ENCODE measurements at places on chromosomes 4 and X.

DNA sequence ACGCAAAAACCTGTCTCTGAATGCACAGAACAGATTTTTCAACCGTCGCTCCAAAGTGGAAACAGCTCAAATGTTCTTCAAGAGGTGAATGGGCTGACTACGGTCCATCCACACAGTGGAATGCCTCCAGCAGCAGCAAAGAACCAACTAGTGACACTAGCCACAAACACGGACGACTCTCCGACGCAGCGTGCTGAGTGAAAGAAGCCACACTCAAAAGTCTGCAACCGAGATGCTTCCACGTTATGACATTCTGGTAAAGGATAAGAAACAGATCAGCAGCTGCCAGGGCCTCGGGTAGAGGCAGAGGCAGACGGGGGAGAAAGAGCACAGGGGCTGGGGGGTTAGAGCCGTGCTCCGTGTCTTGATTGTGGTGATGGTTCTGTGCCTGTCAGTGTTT, 125.2 kb downstream of the AFAP1 start:
- DNase-seq, result no peak

DNA sequence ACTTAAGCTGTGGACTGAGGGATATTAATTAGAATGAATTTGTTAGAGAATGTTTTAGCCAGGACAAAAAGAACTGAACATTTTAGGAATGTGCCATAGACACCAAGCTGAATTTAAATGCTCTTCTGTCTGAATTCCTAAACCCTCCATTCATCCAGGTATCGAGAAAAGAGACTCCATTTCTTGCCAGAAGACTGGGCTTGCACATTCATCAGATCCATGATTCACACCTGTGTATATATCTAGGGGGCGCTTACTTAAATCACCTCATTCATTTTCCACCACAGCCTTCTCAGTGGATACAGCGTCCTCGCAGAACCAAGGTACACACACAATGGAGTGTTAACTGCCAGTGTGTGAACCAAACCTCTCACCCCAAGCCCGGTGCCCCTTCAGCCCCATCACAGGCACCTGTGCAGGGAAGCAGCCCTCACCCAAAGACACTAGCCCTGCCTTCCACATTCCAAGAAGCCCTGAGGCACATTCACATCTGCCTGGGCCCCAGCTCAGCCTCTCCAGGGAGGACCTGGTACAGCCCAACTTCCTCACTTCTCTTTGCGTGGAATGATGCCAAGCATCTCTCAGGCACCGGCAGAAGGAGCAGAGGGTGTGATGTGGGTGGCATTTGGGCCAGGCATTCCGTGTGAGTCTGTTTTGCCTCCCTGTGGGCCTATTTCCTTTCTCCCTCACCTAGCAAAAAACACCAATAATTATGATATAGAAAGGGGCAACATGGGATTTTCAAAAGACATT, 35.6 kb upstream of the C1QTNF7 start:
- no peak for DNase-seq

DNA sequence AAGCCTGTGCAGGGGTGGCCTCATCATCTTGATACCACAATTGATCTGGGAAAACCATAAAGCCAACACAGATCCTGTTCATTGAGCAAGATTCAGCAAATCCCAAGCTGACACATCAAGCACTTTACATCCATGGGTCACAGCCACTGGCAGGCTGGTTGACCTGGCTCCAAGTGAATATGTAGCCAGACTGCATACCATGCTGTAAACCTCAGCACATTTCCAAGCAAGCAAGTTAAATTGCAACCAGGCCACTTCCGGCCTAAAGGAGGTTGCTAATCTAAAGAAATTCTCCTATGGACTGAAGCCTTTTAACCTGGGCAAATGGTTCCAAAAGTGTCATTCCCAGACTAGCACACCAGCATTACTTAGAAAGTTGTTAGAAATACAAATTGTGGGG, 54.4 kb upstream of the USP26 start:
- DNase-seq, result no peak

GRCh38 chr4:155509555-155509954, 132.8 kb upstream of the MAP9 start:
- no peak for DNase-seq

GRCh38 chrX:112053169-112053568, 29.4 kb downstream of the TRPC5 start:
- DNase-seq, result no peak

DNA sequence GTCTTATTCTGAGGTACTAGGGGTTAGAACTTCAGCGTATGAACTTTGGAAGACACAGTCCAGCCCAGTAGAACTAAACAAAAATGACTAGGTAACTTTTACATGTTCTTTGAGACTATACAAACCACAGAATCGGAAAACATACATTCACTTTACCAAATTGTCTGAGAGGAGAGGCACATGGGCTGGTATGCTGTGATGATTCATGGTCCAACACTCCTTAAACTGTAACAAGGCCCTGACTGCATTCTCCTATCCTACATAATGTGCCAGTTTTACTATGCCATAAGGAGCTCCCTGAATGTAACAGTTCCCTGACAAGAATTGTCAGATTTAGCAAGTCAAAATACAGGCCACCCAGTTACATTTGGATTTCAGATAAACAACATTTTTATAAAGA, 640.0 kb downstream of the RAB28 start:
- DNase-seq, result no peak

DNA sequence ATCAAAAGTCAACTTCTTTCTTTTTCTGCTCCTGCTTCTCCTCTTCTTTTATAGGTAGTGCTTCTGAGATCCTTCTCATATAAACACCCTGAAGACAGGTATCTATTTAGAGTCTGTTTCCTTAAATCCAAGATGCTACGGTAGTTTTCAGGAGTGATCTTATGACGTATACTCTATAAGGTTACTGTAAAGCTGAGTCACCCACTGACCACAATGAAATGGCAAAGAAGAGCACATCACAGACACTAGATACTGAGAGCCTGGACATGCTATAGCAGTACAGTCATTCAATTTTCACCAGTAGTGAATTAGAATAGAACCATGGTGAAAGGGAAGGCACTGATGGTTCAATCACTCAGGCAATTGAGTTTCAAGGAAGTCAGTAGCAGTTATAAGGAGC, 412.5 kb downstream of the ADAM29 start:
- no peak for DNase-seq

- no peak for DNase-seq
These were observed 10.1 kb downstream of the ANXA10 start for GRCh38 chr4:168102403-168102802.

All from CD4-positive, alpha-beta T cell treated with Interleukin-6 at 100 ng/mL for 8 hours (primary cell).